Stimulated activated CD8-positive, alpha-beta memory T cell treated with anti-CD3 and anti-CD28 coated beads, Interleukin-12 subunit alpha, Interleukin-12 subunit beta, amount 100 ng/mL, for 4 hours (primary cell): ENCODE measurements at places on chromosomes 16 and 17.

DNA sequence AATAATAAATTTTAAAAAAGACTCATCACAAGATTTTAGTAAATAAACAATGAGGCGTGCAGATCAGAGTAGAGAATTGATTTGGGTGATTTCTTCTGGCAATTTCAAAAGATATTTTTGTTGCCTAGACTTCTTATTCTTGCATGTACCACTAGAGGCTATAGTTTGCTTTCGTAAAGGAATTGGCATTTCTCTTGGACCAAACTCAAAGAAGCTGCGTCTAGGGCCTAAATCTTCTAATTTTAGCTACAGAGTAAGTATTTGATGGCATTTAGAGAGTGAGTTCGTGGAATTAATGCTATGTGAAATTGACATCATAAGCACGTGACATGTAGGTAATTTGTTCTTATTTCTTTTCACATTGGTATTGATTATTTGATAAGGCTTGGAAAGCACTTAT, 24.4 kb upstream of the ABCC11 start:
- DNase-seq = no peak

DNA sequence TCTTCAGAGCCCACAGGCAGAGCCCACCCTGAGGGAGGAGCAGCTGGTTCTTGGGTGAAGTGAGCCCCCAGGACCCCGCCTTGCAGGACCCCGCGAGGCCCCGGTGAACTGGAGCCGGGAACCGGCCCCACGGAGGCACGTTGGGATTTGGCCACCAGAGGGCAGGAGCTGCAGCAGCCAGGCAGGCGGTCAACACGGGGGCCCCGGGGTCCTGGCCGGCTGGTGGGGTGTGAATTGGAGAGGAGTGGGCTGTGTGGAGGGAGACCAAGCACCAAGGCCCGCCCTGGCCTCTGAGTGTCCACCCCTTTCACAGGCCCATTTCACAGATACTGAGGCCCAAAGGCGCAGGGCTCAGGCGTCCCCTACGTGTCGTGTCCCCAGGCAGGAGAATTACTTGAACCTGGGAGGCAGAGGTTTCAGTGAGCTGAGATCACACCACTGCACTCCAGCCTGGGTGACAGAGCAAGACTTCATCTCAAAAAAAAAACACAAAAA, 2.2 kb downstream of the DPEP1 start:
- DNase-seq = no peak

- no peak for DNase-seq
These were observed 26.8 kb downstream of the LITAFD start for GRCh38 chr16:8908810-8909468.

- DNase-seq = no peak
These were observed 2.5 kb downstream of the TBX21 start for GRCh38 chr17:47735536-47736011.

DNA sequence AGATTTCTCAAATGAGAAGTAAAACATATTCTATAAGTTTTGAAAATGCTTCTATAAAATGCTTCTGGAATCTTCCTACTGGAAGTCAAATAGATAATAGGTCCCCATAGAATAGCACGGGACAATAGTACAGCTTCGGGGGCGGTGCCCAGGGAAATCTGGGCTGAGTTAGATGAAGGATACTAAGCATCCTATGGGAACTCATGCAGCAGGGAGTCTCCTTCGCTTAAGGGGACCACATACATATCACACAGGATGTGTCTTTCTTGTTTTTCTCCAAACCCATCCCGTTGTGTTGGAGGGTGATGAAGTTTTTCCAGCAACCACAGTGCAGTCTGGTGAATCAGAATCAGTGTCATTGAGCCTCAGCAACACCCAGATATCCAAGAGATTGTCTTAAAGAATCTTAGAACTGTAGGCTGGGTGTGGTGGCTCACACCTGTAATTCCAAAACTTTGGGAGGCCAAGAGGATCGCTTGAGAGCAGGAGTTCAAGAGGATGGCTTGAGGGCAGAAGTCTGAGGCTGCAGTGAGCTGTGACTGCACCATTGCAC, 84.2 kb downstream of the PITPNC1 start:
- no peak for DNase-seq

GRCh38 chr17:38600906-38601305, 4.8 kb downstream of the SRCIN1 start:
- DNase-seq = no peak

GRCh38 chr16:89828199-89828869, at the start of gene SPIRE2:
Gene SPIRE2 (plus strand): TSS chr16:89828475. CDS start chr16:89828551, 76 bp downstream.
- DNase-seq = peak; percentile 38

DNA sequence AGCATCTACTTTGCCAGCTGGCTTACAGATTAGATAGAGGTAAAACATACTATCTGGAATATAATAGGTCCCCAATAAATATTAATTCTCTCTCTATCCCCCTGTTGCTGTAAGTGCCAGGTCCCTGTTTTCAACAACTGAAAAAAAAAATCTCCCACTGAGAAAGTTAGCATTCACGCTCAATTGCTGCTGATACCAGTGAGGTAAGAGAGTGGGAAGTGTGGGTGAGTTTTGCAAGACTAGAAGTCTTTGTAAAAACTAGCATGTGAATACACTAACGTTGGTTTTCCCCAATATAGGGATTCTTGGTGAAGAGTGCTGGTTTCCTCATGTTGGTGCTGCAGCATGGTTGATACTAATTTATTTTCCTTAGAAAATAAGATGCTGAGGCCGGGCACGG, 11.7 kb upstream of the TAOK1 start:
- DNase-seq = no peak

DNA sequence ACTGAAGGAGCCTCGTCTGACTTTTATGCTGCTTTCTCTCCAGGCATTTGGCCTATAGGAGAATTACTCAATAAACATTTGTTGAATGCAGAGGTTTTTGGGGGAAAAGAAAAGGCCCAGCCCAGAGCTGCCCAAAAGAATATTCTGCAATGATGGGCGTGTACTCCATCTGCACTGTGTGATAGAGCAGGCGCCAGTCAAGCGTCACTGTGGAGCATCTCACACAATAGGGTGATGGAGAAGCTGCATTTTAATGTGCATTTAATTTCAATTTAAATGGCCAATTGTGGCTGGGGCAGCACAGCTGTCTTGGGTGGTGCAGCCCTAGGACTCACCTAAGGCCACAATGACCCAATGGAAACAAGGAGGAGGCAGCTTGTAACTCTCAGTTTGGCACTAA, 20.6 kb downstream of the GLYR1 start:
- DNase-seq = no peak

DNA sequence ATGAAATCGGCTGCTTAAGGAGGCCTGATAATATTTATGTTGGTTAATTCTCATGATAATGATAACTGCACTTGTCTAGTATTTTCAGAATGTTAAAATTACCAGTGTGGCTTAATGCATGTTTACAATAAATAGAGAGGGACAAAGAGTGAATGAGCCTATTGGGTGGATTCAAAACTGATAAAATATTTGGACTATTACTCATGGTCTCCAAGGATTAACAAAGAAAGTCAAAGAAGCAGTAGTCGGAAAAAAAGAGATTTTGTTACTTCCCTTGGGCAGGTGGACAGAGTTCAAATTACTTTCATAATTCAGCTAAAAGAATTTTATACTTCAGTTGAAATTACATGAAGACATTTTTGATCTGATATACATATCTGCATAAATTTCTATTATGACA, 258.2 kb upstream of the PMFBP1 start:
- DNase-seq = no peak

DNA sequence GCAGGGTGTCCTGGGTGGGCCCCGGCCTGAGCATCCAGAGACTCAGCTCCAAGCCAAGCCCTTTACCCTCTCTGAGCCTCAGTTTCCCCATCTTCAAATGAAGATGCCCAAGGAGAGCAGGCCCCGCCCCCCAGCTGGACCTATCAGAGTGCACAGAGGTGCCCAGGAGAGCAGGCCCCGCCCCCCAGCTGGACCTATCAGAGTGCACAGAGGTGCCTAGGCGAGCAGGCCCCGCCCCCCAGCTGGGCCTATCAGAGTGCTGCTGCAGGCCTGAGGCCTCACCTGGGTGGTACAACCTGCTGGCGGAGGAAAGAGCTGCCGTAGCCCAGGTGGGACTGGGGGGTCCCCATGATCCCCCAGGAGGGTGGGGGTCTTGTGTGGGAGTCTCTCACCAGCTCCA, 3.4 kb upstream of the SSTR5 start:
- no peak for DNase-seq

DNA sequence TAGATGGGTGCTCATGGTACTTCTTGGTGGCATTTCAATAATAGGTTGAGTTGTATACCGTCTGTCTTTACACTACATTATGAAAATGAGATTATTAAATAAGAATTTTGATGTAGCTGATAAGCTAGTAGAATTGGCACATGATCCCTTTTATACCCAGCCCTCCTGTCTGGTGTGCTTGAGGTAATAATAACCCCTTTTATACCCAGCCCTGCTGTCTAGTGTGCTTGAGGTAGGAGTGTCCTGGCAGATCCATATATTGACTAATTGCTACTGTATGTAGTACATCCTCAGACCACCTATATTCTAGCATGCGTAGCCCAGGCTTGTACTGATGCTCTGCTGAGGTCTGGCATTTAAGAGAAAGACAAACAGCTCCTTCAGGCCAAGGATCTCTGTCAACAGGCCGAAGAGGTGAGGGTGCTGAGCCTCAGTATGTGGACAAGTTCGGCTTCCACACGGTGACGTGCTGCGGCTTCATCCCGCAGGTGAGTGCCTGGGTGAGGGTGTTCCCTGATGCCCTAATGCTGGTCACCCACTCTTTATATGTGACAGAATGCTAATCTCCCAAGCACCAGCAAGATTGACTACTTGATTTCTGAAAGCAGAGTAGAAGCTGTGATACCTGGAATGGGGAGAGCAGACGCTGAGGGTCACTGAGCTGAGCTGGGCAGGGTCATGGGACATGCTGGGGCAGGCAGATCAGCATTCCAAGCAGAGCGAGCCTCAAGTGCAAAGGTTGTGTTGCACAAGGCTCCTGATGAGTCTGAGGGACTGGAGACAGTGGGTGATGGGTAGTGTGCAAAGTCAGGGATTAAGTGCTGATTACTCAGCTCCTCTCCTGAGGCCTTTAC, 5.7 kb downstream of the FN3K start:
- DNase-seq = no peak

DNA sequence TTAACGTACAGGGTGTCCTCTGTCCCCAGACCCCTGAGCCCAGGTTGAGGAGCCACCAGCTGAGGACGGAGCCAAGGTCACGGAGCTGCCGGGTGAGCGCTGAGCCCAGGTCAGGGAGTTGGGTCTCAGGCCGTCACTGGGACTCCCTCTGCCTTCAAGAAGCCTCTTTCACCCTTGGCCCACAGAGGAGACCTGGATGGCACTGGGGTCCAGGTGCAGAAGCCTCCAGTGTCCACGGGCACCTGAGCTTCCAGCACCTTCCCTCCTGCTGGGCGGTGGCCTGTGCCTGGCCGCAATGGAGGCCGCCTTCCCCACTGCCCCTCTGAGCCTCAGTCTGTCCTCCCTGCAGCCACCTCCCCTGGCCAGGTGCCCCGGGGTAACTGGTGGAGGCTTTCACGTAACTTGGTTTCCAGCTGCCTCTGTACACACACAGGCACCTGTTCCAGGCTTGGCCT, 31.6 kb upstream of the CDH15 start:
- no peak for DNase-seq

DNA sequence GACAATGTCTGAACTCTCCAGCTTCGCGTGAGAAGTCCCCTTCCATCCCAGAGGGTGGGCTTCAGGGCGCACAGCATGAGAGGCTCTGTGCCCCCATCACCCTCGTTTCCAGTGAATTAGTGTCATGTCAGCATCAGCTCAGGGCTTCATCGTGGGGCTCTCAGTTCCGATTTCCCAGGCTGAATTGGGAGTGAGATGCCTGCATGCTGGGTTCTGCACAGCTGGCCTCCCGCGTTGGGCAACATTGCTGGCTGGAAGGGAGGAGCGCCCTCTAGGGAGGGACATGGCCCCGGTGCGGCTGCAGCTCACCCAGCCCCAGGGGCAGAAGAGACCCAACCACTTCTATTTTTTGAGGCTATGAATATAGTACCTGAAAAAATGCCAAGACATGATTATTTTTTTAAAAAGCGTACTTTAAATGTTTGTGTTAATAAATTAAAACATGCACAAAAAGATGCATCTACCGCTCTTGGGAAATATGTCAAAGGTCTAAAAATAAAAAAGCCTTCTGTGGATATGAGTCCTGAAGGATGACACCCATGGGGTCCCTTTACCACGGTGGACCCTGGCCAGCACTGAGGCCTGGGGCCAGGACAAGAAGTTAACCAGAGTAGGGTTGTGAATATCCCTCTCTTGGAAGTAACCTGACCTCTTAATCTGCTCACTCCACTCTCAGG, 10.5 kb upstream of the ITGAD start:
- DNase-seq = peak; percentile 41

- DNase-seq = no peak
These were observed 13.2 kb downstream of the PSMD12 start for GRCh38 chr17:67353161-67353560.

GRCh38 chr17:5788266-5788900, 204.1 kb upstream of the NLRP1 start:
- DNase-seq = no peak

GRCh38 chr16:20946015-20946629, 45.6 kb downstream of the LYRM1 start:
- DNase-seq = no peak

DNA sequence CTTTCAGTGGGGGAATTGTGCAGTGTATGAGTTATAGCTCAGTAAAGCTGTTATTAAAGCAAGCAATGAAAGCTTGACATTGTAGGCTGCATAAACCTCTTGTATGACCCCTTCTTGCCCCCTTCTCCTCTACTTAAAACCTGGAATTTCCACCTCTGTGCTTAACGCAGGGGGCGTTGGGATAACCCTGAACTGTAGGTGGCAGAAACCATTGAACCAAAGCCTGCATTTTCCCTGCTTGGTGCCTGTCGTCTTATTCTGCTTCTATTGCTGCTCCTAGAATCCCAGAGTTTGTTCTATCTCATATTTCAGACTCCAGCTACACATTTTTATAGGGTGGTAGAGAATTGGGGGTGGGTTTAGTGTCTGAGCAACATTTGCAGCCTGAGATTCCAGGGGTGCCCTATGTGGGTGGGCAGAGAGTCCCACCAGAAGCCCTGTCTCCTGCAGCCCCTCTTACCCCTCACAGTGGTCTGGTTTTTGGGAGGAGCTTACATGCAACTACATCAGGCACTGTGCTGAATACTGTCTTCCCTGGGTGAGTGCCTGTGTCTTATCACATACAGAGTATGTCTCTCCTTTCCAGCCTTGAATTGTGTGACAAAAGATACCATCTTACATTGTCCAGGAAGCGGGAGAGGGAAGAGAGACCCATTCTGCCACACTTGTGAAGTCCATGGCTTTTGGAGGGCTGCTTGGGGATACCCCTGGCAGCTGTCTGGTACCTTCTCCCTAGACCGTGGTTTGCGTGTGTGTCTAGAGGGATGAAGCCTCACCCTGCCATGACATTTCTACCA, 407.7 kb upstream of the EEF2KMT start:
- DNase-seq = no peak

- peak; percentile 76 for DNase-seq
These were observed at the start of gene SLFN11 for GRCh38 chr17:35373534-35373983. Gene SLFN11 (minus strand): TSS chr17:35373621. CDS start chr17:35363807, 9,814 bp downstream.

DNA sequence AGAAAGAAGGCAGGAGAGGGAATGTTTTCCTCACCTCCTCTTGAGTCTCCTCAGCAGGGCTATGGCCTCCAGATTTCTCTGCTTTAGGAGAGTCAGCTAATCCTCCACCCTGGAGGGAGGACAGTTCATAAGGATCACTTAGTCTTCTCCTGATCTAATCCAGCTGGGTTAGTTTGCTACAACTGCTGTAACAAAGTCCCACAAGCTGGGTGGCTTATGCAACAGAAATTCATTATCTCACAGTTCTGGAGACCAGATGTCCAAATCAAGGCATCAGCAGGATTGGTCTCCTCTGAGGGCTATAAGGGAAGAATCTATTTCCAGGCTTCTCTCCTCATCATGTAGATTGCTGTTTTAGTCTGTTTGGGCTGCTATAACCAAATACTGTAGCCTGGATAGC, 40.6 kb upstream of the XYLT1 start:
- DNase-seq = no peak

GRCh38 chr17:12257176-12257575, 236.5 kb downstream of the MAP2K4 start:
- DNase-seq = no peak
